CD4-positive, alpha-beta T cell treated with Interleukin-10 for 1 hour (primary cell): ENCODE measurements at places on chromosomes 2 and 18.

DNA sequence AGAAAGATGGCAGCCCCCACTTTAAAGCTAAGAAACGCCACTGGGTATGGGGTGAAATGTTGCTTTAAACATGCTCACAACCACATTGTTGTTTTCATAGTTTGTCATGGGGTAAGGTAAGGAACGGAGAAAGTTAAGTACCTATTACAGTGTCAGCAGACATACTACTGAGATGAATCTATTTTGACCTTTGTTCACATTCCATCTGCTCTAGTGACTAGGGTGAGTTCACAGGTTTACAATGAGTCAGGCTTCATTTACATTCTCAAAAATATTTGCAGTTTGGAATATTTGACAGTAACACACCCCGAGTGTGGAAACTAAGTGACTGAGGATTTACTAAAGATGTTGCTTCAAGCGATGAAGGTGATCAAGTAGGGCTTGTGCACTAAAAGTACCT is 428.7 kb upstream of the ACVR2A start:
- DNase-seq, result no peak

GRCh38 chr18:74623047-74623816 is 25.6 kb downstream of the ZNF407 start:
- DNase-seq, result peak; percentile 35

- DNase-seq, result no peak
These were observed 142.6 kb upstream of the SPRED2 start for GRCh38 chr2:65574993-65575392.

DNA sequence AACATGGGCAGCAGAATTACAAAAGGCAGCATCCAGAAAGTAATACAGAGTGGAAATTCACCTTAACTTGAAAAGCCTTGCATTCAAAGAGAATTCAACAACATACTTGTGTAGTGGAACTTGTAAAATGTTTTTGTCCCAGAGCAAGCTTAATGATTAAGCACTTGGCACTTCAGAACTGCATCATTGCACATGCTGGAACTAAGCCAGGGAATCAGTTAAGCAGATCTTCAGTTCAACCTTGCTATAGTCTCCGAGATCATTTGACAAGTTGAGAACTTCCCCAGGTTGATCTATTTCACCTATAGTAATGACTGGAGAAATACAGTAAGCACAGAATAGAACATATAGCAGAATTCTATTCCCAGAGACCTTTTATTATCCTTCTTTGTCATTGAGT is 1337.2 kb upstream of the NXPH2 start:
- no peak for DNase-seq

GRCh38 chr2:11533278-11534070 is at the start of gene GREB1:
GREB1 (plus strand) TSS chr2:11534045; CDS start chr2:11556615, 22,570 bp downstream.
- no peak for DNase-seq

DNA sequence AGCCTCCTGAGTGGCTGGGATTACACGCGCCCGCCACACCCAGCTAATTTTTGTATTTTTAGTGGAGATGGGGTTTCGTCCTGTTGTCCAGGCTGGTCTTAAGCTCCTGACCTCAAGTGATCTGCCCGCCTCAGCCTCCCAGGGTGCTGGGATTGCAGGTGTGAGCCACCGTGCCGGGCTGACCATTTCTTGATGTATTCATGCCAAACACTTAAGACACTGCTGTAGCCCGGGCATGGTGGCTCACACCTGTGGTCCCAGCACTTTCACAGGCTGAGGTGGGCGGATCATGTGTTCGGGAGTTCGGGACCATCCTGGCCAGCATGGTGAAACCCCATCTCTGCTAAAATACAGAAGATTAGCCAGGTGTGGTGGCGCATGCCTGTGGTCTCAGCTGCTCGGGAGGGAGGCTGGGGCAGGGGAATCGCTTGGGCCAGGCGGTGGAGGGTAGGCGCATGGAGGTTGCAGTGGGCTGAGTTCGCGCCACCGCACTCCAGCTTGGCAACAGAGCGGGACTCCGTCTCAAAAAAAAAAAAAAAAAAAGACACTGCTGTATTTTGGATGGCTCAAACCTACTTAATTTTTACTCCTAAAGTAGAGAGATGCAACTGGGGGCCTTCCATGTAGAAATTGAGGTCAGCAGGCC is 140.8 kb downstream of the NUP35 start:
- DNase-seq, result no peak

DNA sequence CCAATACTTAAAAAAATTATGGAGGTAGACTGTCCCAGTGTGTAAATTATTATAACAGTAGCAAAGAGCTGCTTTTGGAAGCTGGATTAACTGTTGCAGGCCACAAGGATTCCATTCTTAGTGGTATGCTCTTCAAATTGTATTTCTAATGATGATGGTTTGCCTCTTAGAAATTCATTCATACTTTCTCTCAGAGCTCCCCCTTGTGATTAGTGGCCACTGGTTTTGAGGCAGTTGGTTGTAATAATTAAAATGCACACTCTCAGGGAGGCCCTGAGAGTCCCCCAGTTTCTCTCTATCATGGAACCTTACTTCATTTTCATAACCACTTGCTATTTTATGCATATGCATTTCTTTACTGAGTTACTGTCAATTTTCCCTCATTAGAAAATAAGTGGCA is 122.5 kb downstream of the PLA2R1 start:
- DNase-seq, result no peak

- no peak for DNase-seq
These were observed 190.8 kb downstream of the FTCDNL1 start for GRCh38 chr2:199660167-199660566.

- DNase-seq, result no peak
These were observed 72.2 kb upstream of the THUMPD2 start for GRCh38 chr2:39851251-39851650.

GRCh38 chr2:147639891-147640290 is 204.9 kb upstream of the ACVR2A start:
- DNase-seq, result no peak

GRCh38 chr2:74504591-74504990 is 2.9 kb downstream of the PCGF1 start:
- DNase-seq, result no peak

DNA sequence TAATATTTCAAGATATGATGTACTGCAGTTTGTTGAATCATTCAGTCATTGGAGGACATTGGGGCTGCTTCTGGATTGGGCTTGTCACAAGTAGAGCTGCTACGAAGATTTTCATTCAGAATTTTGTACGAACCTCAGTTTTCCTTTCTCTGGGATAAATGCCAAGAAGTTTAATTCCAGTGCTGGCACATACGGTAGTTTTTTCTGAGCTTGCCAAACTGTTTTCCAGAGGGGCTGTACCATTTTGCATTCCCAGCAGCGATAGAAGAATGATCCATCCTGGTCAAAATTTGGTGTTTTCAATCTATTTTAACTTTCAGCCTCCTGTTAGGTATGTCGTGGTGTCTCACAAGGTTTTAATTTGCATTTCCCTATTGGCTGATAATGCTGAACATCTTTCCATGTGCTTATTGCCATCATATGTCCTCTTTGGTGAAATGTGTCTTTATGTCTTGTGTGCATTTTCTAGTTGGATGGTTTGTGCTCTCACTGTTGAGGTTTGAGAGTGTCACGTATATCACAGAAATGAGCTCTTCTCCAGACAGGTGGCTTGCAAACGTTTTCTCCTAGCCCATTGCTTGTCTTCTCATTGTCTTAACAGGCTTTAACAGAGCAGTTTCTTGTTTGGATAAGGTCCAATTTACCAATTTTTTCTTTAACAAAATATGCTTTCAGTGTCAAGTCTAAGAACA is 612.6 kb downstream of the GALR1 start:
- DNase-seq, result no peak

DNA sequence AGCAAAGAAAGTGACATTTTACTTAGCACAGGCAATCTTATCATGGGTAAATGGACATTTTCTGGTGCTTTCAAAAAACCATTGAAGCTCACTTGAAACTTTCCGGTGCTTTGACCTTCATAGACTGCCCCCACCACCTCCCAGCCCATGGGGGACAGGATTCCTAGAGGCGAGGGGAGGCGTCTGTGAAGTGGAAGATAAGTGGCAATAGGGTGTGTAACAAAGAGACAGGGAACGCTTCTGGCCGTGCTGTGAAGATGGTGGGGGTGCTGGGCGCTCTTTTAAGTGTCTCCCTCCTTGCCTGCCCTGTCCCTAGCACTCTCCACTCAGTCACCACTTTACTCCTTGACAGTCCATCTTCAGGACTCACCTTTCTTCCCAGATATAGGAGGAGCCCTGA is 23.4 kb upstream of the GMPPA start:
- DNase-seq, result no peak

GRCh38 chr2:43221124-43221762 is 5.2 kb downstream of the ZFP36L2 start:
- peak; percentile 34 for DNase-seq

GRCh38 chr18:62637807-62638687 is 77.3 kb upstream of the PHLPP1 start:
- DNase-seq, result peak; percentile 55

DNA sequence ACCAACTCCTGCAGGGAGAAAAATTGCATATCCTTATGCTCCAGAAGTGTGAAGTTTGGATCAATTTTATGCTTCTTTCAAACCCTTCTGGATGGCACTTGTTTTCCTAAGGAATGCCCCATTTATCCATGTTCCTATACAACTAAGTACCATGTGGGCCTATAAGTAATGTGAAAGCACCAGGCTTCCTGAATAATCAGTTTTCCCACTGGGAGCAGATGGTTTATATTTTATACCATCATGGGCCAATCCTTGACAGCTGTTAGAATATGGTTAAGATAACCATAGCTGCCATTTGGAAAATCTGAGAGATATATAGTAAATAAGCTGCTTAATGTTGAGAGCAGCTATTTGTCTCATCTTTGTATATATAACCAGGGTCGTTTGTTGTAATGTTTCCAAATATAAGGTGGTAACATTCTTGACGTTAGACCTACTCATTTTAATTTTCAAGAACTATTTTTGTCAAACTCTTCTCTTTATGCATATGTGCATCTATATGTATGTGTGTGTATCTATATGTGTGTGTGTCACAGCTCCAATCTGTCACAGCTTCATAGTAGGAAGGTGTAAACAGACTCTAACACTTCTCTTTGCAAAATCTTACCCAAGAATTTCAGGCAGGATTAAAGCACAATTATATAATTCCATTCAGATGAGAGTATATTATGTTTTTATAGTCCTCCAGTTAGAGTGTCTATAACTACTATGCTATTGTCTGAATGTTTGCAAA is 458.7 kb upstream of the GCFC2 start:
- DNase-seq, result no peak

DNA sequence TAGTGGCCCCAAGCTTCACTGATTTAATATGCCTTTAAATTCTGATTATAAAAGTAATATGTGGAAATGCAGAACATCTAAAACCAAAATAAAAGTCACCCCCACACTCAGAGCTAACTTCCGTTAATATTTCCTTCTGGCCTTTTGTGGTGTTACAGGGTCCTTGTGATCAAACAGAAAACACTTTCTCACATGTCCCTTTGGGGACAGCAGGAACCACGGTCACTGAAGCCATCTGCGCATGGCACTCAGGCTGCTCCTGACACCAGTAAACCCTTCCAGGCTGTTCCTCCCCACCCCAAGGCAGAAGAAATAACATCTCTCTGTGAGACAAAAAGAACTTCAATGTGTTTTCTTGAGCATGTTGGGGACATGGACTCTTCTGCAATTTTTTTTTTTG is 25.1 kb upstream of the GPR17 start:
- DNase-seq, result no peak

DNA sequence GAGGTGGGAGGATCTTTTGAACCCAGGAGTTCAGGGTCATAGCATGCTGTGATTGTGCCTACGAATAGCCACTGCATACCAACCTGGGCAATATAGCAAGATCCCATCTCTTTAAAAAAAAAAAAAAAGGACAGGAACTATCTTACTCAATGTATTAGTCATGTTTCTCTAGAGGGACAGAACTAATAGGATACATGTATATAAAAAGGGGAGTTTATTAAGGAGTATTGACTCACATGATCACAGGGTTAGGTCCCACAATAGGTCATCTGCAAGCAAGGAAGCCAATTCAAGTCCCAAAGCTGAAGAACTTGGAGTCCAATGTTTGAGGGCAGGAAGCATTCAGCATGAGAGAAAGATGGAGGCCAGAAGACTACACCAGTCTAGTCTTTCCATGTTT is 18.8 kb upstream of the CASP10 start:
- DNase-seq, result no peak

DNA sequence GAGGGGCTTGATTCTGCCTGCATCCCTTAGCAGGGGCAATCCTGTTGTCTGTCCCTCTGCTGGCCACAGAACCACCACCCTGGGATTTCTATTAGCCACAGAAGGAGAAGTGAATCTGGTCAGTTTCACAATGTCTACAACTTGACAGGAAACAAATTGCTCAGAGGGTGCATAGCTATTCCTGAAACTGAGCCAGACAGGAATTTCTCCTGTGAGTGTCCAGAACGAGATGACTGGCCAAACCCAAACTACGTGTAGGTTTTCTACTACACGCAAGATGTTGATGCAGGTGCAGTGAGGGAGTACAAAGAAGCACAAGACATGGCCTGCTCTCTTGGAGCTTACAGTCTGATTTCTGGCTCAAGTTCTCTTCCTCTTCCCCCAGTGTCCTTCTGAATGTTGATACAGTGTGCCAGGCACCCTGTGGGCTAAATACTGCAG is 201.9 kb downstream of the CLIP4 start:
- peak; percentile 12 for DNase-seq

- DNase-seq, result no peak
These were observed 43.0 kb downstream of the NDUFAF7 start for GRCh38 chr2:37274359-37274965.
